T-helper 2 cell treated with Interferon-gamma antibody and Interleukin-4, amounts not matched to agents 100 ng/mL and 5 ng/mL, for 36 hours (primary cell): ENCODE measurements at places on chromosomes 7 and 10. TPM values are rescaled to one million over a fixed set of nuclear protein-coding genes. Genes with fewer than 3 reads are reported as not detected.

ZC3HAV1L gene
- total RNA-seq: 19.7 TPM in 2 replicates

ACHE gene
- total RNA-seq: 0.23 TPM in 1 of 2 replicates, not detected in the other

FZD1 gene
- total RNA-seq: 0.66 and 0.84 TPM in 2 replicates

TAS2R41 gene
- not detected in 2 replicates for total RNA-seq

MYO1G gene
- total RNA-seq: 533 and 534 TPM in 2 replicates

METTL27 gene
- total RNA-seq: 2.6 and 2.7 TPM in 2 replicates
